NCI-H460 (cell line): ENCODE measurements at places on chromosomes 7 and 10.

DNA sequence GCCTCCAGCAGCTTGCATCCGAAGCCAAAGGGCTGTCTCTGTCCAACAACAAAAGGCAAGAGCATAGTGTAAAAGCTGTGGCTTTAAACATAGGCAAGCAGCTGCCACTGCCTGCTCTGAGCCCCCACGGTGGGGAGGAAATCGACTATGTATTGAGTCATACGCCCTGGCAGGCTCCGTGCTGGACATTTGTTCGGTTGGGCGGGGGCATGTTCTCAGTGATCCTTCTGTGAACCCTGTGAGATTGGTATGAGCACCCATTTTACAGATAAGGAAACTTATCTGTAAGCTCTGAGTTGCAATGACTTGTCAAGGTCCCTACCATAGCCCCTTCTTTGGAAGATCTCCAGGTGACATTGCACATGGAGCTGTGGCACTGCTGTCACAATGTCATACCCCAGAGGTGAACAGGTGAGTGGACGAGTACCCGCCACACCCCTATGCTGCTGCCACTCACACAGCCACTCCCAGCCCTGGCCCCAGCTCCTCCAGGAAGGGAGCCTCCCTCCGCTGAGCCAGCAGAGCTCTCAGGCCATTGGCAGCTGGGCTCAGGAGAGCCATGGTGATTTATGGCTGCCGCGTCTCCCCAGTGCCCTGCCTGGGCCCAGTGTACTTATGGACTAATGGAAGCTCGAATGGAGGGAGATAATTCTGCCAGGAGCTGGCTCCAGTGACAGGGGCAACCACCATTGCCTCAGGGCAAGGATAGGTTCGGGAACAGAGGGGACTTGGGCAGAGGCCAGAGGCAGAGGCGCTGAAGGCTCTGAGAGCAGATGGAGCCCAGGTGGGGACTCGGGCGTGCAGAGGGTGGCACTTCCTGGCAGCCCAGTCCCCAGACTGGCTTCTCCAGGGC is 43.7 kb downstream of the UNC5B start:
- DNase-seq, result no peak

GRCh38 chr10:53006663-53007526 is 234.3 kb upstream of the MBL2 start:
- DNase-seq, result no peak

DNA sequence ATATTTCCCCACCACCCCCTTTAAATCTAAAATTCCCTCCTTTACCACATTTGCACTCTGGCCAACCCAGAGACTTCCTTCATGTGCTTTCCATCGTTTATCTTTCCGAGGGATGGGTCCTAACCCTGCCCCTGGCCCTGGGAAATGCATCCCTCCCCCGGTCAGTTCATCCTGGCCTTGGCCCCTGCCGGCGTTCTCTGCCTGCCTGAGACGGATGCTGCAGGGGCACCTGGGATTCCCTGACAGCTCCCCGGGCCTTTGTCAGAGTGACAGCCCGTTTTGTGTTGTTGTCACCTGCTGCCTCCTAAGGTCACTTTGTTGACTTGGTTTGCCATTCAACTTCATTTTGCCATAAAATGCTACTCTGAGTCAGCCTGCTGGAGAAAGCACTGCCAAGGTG is 34.8 kb upstream of the PITRM1 start:
- DNase-seq, result no peak

DNA sequence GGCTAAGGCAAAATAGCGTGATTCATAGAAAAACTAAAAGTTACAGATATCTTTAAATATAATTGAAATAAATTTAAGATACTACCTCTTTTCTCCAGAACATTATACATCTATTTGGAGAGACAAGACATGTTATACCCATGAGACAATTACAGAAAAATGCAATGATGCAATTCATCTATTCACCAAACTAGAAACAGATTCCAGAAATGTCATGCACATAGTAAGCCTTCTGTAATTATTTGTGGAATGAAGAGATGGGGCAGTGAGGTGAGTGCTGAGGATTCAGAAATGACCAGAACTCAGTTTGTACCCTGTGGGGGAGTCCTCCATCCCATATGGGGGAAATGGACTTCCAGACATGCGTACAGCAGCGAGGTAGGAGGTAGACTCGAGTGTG is 99.4 kb downstream of the MKX start:
- DNase-seq, result no peak

- no peak for DNase-seq
These were observed 40.0 kb downstream of the VOPP1 start for GRCh38 chr7:55532150-55532917.

DNA sequence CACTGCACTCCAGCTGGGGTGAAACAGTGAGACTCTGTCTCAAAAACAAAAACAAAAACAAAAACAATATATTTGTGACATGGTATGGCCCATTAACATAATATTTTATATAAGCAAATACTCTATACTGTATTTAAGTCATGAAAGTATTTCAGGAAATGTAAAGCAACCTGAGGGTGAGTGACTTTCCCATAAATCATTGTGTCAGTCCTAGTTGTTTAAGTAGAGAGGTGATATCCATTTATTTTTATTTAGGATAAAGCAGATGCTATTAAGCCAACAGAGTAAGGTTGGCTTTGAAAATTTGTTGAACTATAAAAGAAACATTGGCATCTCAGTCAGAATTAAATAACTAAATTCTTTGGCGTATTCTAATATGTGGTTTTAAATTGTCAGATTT is 60.5 kb downstream of the MKLN1 start:
- DNase-seq, result no peak
